ENCODE measurements at places on chromosomes 6 and 20.

GRCh38 chr6:129621252-129621651 is 88.7 kb downstream of the ARHGAP18 start:
- DNase-seq = no peak

DNA sequence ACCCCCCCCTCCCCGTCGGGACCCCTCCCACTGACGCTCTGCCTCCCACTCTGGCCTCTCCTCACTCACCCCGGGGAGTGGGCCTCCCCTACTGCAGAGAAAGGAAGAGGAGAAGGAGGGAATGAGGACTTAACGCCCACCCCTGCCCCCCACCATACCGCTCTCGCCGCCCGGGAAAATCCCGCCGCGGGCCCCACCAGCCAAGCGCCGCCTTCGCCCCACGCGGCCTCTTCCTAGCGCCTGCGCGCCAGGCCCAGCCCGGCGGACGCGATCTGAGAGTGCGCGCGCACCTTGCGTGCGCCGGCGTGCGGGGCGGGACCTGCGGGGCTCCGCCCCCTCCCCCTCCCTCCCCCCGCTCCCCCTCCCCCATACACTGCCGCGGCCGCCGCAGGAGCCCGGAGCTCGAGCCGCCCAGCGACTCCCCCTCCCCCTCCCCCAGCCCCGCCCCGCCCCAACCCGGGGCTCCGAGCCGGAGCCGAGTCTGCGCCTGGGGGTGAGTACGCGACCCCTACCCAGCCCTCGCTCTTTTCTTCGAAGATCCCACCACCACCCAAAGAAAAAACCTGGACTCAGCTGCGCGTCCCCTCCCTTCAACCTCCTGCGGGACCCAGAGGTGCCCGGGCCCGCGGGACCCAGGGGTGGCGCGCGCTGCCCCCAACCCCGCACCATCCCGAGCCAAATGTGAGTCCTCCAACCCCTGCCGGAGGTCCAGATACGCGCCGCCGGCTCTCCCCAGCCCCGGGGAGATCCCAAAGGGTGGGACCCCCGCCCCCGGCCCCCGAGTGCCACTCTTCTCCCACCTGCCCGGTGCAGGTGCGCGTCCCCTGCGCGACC is at the start of the genes MRPL14 and TMEM63B:
Gene MRPL14 (minus strand): TSS at position 267 of the 834 bp plus-strand sequence. CDS start 10,841 bp downstream, outside the sequence.
Gene TMEM63B (plus strand): TSS at position 369 of the 834 bp plus-strand sequence. CDS start 7,031 bp downstream, outside the sequence.
- DNase-seq = peak; percentile 80

- no peak for DNase-seq
Measured at GRCh38 chr6:166800137-166800536, 156.2 kb downstream of the RNASET2 start.

- peak; percentile 45 for DNase-seq
Measured at GRCh38 chr6:52286798-52287432, 2.4 kb upstream of the MCM3 start.

- DNase-seq = no peak
Measured at GRCh38 chr6:45706319-45706718, 309.3 kb downstream of the CLIC5 start.

DNA sequence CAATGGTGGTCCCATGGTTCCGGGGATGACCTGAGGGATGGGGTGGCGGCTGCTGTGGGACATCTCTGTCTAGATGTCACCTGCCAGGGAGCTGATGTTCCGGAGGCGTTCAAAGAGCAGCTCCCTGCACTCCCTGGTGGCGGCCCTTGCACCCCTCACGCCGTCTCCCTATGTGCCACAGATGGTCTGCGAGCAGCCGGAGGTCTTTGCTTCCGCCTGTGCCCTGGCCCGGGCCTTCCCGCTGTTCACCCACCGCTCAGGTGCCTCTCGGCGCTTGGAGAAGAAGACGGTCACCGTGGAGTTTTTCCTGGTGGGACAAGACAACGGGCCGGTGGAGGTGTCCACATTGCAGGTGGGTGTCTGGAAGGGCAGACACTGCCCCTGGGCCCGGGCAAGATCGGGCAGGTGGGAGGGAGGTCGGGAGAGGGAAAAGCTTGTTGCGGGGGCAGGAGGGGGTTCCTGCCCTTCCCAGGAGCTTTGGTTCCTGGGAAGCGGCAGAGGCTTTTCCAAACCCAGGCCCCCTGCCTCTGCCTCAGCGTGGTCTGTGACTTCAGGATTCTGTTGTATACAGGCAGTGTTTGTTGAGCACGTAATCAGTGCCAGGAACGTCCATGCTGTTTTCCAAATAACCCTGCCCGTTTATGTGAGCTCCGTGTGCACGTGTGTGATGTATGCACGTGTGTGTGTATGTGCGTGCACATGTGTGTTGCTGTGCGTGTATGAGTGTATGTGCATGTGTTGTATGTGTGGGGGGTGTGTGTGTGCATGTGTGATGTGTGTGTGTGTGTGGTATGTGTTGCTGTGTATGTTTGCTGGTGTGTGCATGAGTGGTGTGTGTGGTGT is 1.9 kb downstream of the NPEPL1 start:
- DNase-seq = no peak

- DNase-seq = no peak
Measured at GRCh38 chr6:148848915-148849314, 102.1 kb downstream of the UST start.

- no peak for DNase-seq
Measured at GRCh38 chr6:36610041-36610955, 16.1 kb downstream of the SRSF3 start.
